GM12891 (cell line): ENCODE measurements at places on chromosomes 7 and 10.

DNA sequence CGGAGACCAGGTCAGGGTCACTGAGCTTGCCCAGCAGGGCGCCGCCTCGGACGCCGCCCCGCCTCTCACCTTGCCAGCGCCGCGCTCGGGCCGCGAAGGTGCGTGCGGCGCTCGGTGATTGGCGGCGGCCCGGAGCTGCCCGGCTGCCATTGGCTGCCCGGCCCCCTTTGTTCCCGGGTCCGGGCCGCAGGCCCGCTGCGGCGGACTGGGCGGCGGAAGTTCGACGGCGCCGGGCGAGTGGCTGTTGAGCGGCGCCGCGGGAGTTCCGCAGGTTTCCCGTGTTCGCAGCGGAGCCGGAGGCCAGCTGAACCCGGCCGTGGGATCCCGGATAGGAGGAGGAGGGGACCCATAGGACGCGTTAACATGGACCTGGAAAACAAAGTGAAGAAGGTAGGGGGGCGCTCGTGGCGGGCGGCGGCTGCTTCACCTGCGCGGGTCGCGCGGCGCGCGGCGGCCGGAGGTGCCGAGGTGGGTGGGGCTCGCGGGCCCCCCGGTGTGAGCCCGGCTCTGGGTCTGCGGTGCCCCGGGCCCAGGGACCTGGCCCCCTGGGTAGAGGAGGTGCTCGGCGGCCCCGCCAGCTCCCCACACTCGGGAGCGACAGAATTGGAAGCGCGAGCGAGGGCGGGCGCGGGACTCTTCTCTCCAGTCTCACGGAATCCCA is at the start of gene TES:
Gene TES, plus strand, starts transcription at position 195 of the 661 bp plus-strand sequence. Its CDS starts 169 bp downstream, at position 364.
- DNase-seq, result peak; percentile 76

- no peak for DNase-seq
Measured at GRCh38 chr7:6579446-6579845, 2.2 kb downstream of the ZDHHC4 start.

DNA sequence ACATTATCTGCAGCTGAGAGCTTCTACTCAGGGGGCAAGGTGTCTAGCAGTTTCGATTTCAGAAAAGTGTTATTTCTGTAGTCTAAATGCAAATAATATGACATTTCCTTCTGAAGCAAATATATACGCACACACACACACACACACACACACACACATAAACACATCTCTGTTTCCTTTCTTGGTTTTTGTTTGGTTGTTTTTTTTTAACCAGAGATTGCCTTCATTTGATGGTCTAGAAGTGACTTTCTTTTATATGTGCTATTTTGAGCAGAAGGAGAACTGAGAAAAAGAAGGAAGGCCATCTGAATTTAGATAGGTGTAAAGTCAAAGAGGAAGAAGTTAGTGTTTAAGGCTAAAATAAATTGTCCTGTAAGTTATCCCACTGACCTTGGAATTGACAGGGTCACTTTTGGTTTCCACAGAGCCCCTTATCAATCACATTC is 142.2 kb downstream of the TRIL start:
- DNase-seq, result no peak

DNA sequence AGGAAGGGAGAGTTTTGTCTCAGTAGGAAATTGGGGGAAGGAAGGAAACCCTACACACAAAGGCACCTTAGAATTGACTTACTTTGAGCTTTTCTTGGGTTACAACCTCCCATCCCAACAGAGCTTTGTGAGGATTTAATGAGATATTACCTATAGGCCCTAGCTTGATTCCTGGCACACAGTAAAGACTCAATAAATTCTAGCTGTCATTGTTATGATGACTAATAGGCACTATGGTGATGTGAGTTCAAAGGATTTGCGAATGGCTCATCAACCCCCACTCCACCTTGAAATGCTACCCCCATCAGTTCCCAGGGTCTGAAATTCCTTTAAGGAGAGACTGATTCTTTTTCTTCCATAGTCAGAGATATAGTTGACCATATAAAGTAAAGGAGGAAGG is 67.9 kb upstream of the SMNDC1 start:
- DNase-seq, result no peak

DNA sequence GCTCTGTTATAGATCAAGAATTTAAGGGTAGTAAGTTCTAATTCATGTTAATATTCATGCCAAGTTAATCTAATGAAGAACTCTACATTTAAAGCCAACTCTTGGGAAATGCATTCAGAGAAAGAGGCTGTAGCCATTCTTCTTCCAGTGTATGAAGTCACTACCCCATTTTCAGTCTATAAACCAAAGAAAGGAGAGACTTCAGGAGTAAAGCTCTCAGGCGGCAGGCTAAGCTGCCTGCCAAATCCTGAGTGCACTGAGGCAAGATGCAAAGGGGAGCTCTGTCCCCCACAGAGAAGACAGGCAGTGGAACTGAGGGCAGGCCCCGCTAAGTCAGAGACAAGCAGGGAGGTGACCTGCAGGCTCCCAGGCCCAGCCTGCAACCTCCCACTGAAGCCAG is 41.5 kb downstream of the SLIT1 start:
- no peak for DNase-seq
